ENCODE measurements at places on chromosomes 3 and 15.

DNA sequence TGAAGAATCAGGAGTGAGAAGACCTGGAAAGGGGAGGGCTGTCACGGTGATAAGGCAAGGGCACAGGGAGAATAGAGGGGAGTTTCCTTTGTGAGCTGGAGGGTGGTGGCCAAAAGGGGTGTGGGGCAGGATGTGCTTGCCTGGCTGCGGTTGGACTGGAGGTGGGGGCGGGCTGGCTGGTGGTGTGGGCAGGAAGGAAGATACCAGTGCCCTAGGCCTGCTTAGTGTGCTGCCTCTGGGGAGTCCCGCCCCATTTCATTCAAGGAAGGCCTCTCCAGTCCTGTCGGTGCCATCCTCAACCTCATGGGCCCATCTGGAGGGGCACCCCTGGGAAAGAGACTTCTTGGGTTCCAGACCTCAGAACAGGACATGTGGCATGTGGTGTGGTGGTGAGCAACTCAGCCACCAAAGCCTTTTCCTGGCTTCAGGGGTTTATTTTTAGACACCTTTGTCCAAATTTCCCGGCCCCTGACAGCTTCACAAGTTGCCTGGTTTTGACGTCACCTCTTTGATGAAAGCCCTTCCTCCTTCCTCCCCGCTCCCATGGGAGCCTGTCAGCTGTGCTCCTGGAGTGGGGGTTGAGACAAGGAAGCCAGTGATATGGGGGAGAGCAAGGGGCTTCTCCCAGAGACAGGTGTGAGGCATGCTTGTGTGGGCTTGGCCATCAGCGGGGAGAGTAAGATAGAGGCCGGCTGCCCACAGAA is 15.6 kb downstream of the TEX264 start:
- DNase-seq, result peak; percentile 7

GRCh38 chr15:95280711-95281110 is 1049.3 kb downstream of the MCTP2 start:
- DNase-seq, result no peak

DNA sequence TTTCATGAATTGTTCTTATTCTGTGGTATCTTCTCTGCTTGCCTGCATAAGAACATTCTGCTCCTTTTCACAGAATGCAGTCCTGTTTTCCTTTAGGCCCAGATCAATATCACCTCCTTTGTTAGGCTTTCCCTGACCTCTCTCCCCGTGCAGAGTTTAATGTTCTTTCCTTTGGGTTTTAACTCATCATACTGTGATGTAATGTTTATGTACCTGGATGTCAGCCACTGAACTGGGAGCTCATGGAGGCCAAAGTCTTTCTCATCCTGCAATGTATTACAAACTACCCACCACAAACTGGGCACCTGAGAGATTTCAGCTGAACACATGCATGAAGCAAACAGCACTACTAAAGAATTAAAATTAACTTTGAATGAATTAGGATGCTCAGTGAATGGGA is 192.8 kb upstream of the RORA start:
- no peak for DNase-seq

DNA sequence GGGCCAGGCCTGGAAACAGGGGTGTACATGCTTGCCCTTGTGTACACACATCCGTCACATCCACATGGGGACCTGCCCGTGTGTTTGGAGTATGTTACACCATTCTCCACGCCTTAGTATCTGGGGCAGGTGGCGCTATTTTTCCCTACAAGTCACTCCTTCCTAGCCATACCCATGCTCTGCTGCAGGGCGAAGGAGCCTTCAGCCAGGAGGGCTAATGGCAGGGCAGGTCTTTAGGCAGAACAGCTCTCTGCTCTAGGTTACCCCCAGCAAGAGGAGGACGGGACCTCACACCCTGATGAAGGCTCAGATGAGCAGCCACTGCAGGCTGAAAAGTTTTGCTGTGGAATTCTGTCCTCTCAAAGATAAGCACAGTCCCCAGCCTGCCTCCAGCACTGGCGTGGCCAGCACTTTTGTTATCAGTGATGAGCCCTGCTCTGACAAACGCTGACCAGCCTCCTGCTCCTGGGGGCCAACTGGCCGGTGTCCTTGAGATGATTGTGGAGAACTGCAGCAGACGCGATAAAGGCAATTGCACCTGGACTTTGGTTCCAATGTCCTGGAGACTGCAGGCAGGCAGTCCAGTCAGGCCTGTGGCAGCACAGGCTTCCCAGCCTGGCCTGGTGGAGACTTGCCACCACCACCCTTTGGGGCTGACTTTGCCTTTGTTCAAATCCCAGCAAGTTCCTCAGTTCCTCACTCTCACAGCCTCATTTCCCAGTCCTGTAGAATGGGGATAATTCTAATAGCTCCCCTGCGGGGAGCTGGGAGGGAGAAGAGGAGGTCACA is 19.8 kb upstream of the PIGZ start:
- DNase-seq, result no peak

DNA sequence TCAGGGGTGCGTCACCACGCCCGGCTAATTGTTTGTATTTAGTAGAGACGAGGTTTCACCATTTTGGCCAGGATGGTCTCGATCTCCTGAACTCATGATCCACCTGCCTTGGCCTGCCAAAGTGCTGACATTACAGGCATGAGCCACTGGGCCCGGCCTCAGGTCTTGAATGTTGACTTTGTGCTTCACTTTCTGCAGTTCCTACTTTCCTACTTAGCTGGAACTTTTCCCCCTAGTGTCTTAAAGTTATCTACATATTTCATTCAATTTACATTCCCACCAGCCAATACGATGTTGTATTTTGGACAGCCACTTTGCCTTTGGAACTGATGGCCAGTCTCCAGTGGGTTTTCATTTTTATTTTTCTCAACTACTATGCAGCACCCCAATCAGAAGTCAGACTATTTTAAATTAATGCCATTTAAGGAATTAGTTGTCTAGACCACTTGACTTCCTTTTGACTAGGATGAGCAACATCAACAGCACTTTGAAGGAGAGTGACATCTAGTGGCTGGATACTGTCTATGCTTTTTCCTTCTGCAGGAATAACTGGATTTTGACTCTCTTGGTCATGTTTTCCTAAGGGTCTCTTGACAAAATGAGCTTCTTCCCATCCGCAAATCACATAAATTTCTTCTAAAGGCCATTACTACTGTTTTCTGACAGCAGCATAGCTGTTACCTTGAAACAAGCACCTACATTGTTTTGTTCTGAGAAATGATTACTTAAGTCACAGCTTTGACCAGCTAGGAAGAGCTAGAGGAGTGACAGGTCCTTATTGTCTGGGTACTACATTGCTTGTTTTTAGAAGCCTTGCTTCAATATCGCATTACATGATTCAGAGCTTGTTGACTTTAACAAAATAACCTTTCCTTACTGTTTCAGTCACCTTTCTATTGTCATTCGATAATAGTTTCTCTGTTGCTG is 140.2 kb downstream of the ITPR1 start:
- DNase-seq, result peak; percentile 75

DNA sequence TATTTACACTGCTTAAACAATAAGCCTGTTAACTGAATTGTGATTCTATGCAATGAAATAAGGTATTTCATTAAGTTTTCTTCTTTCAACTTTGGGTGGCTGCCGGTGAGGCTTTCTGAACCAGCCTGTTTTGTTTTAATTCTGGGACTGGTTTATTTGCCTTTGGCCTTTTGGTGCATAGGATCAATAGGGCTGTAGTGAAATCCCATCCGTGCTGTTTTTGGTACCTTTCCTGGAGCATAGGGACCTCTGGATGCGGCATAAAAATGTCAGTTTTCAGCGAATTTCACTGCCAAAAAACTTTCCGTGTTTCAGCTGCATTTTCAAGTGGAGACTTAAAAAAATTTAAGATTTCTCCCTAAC is 514 bp downstream of the PLS1 start:
- DNase-seq, result no peak

DNA sequence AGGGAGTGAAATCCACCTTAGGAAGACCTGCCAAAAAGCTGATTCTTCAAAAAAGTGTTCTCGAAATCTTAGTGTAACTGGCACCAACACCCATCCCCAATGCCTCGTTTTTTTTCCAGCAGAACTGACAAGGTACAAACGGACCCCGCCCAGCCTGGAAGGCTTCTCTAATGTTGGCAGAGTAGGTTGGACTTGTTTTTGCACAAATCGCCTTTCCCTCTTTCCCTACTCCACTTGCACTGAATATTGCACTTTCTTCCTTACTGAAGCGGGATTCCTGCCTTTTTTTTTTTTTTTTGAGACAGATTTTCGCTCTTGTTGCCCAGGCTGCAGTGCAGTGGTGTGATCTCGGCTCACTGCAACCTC is 544 bp upstream of the TIMMDC1 start:
- DNase-seq, result peak; percentile 42

- DNase-seq, result no peak
Measured at GRCh38 chr3:17300441-17300840, 415.7 kb downstream of the PLCL2 start.

- no peak for DNase-seq
Measured at GRCh38 chr3:187210091-187210490, 12.8 kb downstream of the RTP1 start.

DNA sequence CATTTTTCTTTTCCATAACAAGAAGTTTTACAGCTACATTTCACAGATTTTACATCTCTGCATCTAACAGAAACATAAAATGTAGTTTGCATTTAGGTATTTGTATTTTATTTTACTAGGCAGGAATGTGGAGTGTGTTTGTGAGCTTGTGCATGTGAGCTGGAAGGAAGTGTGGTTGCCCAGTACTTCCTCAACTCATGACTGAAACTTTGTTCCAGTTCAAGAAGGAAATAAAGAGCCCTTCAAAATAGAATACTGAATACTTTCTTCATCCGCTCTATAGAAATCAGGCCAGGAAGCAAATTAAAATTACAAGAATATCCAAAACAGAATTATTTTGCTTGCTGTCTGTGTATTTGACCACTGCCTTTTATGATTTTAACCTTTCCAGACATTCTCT is 81.3 kb downstream of the CHL1 start:
- no peak for DNase-seq

GRCh38 chr3:13473020-13473419 is 7.1 kb upstream of the HDAC11 start:
- DNase-seq, result no peak

DNA sequence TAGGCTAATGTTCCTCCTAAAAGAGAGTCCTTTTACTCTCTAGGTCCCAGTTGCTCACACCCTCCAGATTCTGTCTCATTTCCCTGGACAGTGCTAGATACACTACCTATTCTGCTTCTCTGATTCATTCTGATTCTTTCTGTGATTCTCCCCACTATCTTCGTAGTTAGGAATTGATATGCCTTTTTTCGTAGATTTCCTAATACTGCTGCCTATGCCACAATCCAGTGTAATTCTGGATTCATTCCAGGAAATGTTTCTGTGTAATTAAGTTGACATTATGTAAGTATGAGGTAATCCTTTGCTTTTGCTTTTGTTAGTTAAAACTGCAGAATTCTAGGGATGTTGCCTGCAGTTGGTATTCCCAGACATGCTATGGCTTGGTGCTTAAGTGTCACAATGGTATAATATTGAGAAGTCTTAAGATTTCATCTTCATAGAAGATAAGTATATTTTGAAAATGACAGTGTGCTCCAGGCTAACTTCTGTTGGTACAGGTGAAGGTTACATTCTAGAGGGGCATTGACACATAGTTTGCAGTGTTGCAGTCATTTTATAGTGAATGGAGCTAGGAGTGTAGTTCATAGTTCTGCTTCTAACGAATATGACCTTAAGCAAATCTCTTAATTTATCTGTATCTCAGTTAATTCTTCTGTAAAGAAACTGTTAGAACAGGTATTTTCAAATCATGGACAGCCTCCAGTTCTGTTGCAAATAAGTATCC is 54.3 kb downstream of the RIOX2 start:
- DNase-seq, result peak; percentile 22

DNA sequence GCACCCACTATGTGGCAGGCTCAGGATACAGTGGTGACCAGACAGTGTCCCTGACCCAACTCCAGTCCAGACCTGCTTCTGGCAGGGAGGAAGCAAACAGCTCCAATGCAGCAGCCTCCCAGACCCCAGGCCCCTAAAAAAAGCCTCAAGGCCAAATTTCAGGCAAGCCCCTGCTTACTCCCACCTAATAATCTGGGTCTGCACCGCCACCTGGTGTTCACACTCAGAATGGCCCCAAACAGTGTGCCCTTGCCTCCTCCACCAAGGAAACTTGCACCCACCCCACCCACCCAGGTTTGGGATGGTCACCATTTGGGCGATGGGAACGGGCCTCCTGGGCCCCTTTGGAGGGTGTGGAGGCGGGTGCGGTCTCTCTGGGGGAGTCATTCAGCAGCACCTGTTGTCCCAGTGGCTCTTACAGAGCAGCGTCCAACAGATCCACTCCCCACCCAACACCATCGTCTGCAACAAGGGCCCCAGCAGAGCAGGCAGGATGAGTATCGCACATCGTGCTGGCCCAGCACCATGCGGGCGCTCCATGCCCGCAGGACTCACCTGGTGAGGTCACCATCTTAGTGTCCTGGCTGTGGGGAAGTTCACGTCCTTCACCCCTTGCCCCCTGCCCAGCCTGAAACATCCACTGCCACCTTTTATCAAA is 17.3 kb downstream of the C3orf18 start:
- DNase-seq, result peak; percentile 54

Data from mesenchymal stem cell (in vitro differentiated cells and primary cell).